ENCODE measurements at places on chromosomes 13 and 19. TPM values are rescaled to one million over a fixed set of nuclear protein-coding genes. Genes with fewer than 3 reads are reported as not detected.

The S1PR2 gene
- total RNA-seq: 6.6 TPM

The CNMD gene
- not detected for total RNA-seq

The KIR3DL2 gene
- 0.14 TPM for total RNA-seq

DNA sequence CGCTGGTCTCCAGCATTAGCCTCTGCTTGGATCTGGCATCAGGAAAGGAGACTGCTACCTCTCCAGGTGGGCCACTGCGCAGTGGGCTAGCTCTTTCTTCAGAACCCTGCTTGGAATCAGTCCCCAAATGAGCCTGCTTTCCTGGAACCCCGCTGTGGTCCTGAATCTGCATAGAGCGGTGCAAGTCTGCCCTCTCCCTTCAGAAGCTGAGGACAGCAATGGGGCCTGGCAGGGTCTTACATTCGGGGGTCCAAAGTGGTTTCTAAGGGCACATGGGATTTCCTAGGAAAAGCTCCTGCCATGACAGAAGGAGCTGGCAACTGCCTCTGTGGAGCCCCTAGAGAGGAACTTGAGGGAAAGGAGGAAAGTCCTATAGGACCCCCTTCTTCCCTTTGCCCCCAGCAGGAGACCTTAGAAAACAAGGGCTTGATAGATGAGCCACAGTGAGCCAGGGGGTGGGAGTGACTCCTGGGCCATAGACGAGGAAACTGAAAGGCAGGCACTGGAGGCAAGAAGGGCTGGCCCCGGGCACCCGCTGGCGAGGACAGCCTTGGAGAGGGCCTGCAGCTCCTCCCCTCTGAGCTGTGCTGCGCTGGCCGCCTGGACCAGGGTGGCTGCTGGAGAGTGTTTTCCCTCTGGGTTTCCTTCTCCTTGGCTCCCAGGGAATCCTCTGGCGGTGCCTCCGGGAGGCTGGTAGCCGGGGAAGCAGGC, 1.4 kb upstream of the VSTM2B start:
- H3K27ac ChIP-seq: no peak overlapping the region
- peaks cover 25% of the 10 kb centered on the region for H3K4me1 ChIP-seq
- peaks cover 55% of the 10 kb centered on the region for H3K27me3 ChIP-seq
- no peak for DNase-seq

DNA sequence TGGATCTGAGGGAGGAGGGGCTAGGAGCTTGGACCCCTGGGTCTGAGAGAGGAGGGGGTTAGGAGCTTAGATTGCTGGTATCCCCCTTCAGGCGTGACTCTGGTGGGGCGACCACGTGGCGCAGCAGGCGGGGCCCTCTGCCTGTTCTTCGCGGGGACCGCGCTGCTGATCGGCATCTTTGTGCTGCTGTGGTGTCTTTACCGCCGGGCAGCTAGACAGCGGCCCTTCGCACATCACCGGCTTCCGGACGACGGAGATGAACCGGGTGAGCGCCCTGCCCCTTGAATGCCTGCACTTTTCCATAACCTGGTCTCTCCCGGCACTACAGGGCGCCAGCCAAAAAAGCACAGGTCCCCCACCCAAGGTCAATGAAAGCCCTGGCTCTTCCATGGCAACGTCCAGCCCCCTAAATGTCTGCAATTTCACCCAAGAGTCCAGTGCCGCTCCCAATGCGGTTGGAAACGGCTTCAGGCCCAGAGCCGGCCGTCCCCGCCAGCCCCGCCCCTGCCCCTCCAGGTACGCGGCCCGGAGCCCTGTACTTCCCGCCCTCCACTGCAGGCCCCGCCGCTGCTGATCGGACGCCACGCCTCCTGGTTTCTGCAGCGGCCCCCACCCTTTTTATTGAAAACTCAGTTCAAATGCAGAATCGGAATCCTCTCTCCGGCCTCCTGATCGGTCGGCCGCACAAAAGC, 2.8 kb downstream of the GFY start:
- peaks cover 39% of the 10 kb centered on the region for H3K4me1 ChIP-seq
- peaks cover 80% of the 10 kb centered on the region for H3K27me3 ChIP-seq
- H3K4me3 ChIP-seq: peak overlapping the region; percentile 38

- no peak overlapping the region for H3K4me3 ChIP-seq
- H3K4me1 ChIP-seq: no peaks in the 10 kb centered on the region
- H3K27ac ChIP-seq: no peak overlapping the region
- H3K36me3 ChIP-seq: no peaks in the 10 kb centered on the region
Observed at GRCh38 chr13:105814902-105815250, 720.6 kb downstream of the EFNB2 start.

- H3K4me1 ChIP-seq: no peaks in the 10 kb centered on the region
- DNase-seq: no peak
- H3K27me3 ChIP-seq: peaks cover 40% of the 10 kb centered on the region
- no peak overlapping the region for H3K27ac ChIP-seq
Observed at GRCh38 chr19:13622766-13623715, 116.8 kb upstream of the CACNA1A start.

GRCh38 chr13:50267917-50268316, 252.7 kb downstream of the KCNRG start:
- no peak overlapping the region for H3K27ac ChIP-seq
- DNase-seq: no peak
- no peaks in the 10 kb centered on the region for H3K36me3 ChIP-seq
- no peaks in the 10 kb centered on the region for H3K4me1 ChIP-seq
- H3K4me3 ChIP-seq: no peak overlapping the region

DNA sequence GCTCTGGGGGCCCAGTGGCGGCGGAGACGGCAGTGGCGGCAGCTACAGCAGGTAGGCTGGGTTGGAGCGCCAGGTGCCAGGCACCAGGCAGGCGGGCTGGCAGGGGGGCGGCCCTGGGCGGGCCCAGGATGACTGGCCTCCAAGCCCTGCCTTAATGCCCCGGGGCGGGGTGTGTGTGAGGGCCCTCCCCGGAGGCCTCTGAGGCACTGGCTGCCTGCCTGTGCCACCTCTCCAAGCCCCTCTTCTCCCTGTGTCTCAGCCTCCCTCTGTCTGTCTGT, at the start of gene KLK11:
Gene KLK11 (minus strand): TSS at position 63 of the 278 bp plus-strand sequence. CDS start 985 bp downstream, outside the sequence.
- H3K27ac ChIP-seq: no peak within 1 kb of the TSS
- DNase-seq: no peak
- H3K27me3 ChIP-seq: peaks cover 38% of the 10 kb centered on the region
